ENCODE measurements at places on chromosomes 12 and 14.

DNA sequence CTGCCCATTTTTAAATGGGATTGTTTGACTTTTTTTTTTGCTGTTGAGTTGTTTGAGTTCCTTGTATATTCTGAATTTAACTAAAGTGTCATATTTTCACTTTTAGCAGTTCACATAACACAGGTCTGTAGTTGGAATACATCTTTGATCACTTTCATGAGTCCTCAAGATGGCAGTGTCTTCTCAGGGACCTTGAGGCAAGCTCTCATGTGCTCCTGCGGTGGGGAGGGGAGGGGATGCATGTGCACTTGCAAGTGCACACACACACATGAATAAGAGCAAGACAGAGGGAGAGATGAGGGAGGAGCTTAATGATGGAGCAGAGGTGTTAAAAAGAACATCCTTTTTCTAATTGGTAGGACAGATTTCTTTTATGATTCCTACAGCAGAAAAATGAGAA, 291.4 kb upstream of the OR4E1 start:
- no peak overlapping the region for H3K4me3 ChIP-seq
- no peaks in the 10 kb centered on the region for H3K27me3 ChIP-seq
- no peaks in the 10 kb centered on the region for H3K36me3 ChIP-seq
- no peaks in the 10 kb centered on the region for H3K4me1 ChIP-seq
- H3K27ac ChIP-seq, result no peak overlapping the region

DNA sequence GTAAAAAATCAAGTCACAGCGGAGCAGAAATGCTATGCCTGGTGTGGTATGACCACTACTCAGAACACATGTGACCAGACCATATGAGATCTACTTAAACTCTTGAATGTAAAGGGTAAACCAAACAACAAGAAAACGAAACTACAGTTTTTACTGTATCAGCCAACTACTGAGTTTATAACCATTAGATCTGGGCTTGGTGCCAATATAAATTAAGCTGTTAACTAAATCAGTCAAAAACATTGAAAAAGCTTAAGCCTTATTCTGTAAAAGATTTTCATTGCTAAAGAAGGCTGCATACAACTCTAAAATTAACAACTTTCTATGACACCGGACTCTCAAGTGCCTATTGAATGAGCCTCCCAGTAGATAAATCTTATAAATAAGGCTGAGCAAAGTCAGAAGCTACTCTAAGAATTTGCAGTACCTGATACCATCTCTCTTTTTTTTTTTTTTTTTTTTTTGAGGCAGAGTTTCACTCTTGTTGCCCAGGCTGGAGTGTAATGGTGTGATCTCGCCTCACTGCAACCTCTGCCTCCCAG, 35.4 kb downstream of the SPTLC2 start:
- H3K27ac ChIP-seq, result peak overlapping the region; percentile 18
- no peaks in the 10 kb centered on the region for H3K27me3 ChIP-seq
- no peaks in the 10 kb centered on the region for H3K36me3 ChIP-seq
- no peak for DNase-seq
- peak overlapping the region; percentile 4 for H3K4me3 ChIP-seq

DNA sequence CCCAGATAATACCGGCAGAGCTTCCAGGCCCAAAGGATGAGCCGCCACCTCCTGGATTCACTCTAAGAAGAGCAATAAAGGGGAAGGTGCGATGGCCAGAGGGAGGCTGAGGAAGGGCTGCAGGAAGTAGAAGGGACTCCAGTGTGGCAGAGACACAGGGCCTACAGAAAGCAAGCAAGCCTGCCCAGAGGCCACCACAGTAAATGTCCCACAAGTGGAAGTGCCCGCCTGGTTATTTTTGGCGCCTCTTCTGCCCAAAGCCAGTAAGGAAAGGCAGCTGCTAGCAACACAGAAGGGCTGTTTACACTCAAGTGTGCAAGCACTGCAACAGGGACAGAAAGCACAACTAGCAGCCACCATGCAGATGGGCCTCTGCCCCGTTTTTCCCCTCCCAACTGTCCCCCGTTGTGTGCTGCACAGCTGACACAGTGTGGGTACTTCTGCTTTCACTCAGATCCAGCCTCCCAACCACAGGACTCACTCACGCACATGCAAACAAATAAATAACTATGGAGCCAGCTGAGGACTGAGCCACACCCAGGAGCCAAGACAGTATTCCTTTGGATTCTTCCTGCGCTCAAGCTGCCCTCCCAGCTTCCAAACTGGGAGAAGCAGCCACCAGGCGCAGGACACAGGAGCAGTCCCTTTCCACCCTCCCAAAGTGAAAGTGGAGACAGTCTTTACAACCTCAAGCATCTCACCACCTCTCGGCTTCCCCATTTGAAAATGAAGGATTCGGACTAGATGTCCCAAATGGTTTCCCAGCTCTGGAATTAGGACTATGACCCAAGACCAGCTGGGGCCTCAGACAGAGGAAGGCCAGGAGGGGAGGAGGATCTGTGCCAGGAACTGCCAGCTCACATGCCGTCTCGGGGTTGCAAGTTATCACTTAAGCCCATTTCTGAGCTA, 40.0 kb upstream of the PNMA1 start:
- H3K27me3 ChIP-seq, result no peaks in the 10 kb centered on the region
- H3K4me3 ChIP-seq, result peak overlapping the region; percentile 30
- DNase-seq, result no peak
- H3K4me1 ChIP-seq, result peaks cover 100% of the 10 kb centered on the region
- H3K27ac ChIP-seq, result peak overlapping the region; percentile 98

DNA sequence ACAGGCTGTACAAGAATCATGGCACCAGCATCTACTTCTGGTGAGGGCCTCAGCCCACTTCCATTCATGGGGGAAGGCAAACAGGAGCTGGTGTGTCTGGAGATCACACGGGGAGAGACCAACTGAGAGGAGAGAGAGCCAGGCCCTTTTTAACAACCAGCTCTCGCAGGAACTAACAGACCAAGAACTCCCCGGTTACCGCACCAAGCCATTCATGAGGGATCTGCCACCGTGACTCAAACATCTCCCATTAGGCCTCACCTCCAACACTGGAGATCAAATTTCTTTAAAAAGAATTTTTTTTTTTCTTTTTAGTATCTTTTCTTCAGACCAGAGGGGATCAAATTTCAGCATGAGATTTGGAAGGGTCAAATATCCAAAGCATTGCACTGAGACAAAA, 16.7 kb upstream of the AQP2 start:
- H3K36me3 ChIP-seq, result no peaks in the 10 kb centered on the region
- DNase-seq, result no peak
- H3K4me1 ChIP-seq, result no peaks in the 10 kb centered on the region

- H3K4me1 ChIP-seq, result no peaks in the 10 kb centered on the region
- DNase-seq, result no peak
- no peak overlapping the region for H3K4me3 ChIP-seq
- no peaks in the 10 kb centered on the region for H3K36me3 ChIP-seq
These were observed 63.1 kb downstream of the C12orf75 start for GRCh38 chr12:105393587-105393986.

DNA sequence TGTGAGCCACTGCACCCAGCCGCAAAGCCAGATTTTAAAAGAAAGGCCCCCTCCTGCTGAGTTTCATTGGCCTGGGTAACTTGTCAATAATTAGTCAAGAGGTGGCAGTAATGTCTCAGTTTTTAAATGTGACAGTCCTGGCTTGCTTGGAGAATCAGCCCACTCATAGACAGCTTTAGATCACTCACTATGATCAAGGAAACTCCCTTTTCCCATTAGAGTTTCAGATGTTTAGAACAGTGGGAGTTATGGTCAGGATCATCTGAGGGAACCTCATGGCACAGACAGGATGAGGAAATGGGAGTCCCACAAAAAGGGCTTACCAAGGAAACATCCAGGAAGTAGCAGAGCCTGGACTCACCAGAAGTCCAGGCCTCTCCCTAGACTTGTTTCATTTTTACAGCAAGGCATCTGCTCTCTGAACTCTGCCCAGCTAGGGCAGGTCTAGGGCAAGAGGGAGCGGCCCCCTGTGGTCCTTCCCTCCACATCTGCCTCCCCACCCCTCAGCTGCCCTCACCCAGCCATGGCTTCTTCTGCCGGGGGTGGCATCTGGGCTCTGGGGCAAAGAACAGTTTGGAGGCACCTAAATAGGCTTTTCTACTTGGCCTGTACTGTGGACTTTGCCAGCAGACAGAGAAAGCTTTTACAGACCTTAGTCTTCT, 11.2 kb downstream of the BCL2L14 start:
- H3K36me3 ChIP-seq, result no peaks in the 10 kb centered on the region
- no peak overlapping the region for H3K4me3 ChIP-seq
- DNase-seq, result peak; percentile 87

DNA sequence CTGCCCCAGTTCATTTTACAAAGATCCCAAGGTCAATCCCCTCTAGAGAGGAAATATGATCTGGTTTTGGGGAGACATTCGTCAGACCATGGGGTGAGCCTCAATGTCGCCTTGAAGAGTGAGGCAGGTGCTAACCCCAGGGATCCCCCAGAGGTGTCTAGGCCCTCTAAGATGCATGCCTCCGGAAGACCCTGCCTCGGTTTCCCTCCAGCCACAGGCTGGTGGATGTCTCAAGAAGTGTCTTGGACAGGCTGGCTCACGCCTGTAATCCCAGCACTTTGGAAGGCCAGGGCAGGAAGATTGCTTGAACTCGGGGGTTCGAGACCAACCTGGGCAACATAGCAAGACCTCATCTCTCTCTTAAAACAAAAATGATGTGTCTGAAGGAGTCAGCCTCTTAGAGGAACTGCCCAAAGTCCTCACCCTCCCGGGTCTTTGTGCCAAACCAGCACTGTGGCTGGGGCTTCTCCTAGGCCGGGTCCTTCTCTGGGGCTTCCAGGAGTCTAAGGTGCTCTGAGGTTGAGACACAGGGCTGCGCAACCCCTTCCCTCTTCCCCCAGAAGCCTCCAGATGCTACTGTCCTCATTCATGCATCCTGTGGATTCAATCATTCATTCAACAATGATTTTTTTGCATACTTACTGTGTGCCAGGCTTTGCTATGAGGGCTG, 24.7 kb upstream of the BEGAIN start:
- DNase-seq, result no peak
- no peaks in the 10 kb centered on the region for H3K36me3 ChIP-seq
- H3K27ac ChIP-seq, result no peak overlapping the region
- H3K4me3 ChIP-seq, result no peak overlapping the region
- no peaks in the 10 kb centered on the region for H3K4me1 ChIP-seq
- H3K27me3 ChIP-seq, result no peaks in the 10 kb centered on the region

GRCh38 chr12:7966563-7966962, 30.6 kb upstream of the SLC2A3 start:
- peaks cover 6% of the 10 kb centered on the region for H3K4me1 ChIP-seq
- H3K27me3 ChIP-seq, result no peaks in the 10 kb centered on the region
- H3K36me3 ChIP-seq, result no peaks in the 10 kb centered on the region
- H3K27ac ChIP-seq, result no peak overlapping the region

- DNase-seq, result no peak
- no peaks in the 10 kb centered on the region for H3K36me3 ChIP-seq
- no peak overlapping the region for H3K27ac ChIP-seq
- no peaks in the 10 kb centered on the region for H3K4me1 ChIP-seq
- no peaks in the 10 kb centered on the region for H3K27me3 ChIP-seq
- no peak overlapping the region for H3K4me3 ChIP-seq
These were observed 245.0 kb upstream of the PELI2 start for GRCh38 chr14:55873169-55873568.

DNA sequence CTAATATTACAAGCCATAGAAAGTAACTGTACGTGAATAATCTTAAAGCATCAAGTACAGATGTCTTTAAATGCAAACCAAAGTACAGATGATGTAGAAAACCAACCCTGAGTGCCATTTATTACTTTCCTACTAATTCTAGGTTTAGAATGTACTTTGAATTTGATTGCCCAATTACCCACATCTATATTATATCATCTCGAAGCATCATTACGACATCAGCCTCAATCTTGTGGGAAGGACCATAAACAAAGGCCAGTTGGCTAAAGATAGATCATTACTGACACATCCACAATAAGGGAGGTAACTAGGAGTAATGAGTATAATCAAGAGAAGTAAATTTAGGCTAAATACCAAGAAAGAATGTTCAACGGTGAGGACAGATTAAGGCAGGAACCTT, 478.9 kb downstream of the BCAT1 start:
- H3K4me3 ChIP-seq, result no peak overlapping the region
- DNase-seq, result no peak
- no peaks in the 10 kb centered on the region for H3K27me3 ChIP-seq
- H3K36me3 ChIP-seq, result no peaks in the 10 kb centered on the region

DNA sequence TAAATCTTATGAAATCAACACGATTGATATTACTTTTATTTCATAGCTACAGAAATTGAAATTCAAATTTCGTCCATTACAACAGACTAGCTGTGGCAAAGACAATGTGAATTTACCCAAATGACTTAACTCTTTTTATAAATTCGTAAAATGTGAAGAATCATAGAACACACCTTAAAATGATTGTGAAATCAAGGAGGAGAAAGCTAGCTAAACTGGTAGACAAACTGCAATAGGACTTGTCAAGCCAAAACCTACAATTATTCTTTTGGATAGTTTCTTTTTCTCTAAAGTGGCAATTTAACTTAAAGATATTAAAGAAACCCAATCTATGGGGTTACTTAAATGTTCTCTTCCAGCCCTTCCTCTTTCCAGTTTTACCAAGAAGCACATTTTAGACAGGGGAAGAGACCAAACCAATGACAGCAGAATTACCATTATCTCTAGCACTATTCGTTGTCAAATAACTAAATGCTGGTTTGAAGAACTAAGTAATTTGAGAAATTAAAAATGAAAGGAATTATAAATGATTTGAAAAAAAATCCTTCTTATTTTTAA, 807 bp upstream of the SLC16A7 start:
- H3K27ac ChIP-seq, result peak overlapping the region; percentile 91
- no peaks in the 10 kb centered on the region for H3K27me3 ChIP-seq
- no peaks in the 10 kb centered on the region for H3K36me3 ChIP-seq
- H3K4me1 ChIP-seq, result peaks cover 35% of the 10 kb centered on the region
- no peak for DNase-seq
- H3K4me3 ChIP-seq, result peak overlapping the region; percentile 83

- no peak for DNase-seq
- no peak overlapping the region for H3K4me3 ChIP-seq
- H3K36me3 ChIP-seq, result no peaks in the 10 kb centered on the region
- no peaks in the 10 kb centered on the region for H3K27me3 ChIP-seq
- no peaks in the 10 kb centered on the region for H3K4me1 ChIP-seq
These were observed 33.8 kb downstream of the ERG28 start for GRCh38 chr14:75626863-75627262.

DNA sequence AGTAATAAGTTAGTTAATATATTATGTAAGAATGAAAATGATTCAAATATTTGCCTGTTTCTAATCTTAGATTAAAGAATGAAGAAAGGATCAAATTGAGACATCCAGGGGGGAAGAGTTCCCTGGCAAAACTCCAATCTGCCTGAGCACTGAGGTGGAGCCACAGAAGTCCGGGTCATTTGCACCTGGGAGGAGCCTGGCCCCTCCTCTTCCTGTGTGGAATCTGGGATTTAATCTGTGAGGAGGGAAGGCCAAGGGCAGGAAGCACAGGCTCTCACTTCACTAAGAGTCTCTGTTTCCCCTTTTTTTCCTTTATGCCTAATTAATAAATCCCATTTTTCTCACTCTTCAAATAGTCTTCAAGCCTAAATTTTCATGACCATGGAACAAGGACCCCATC, 599.5 kb downstream of the FLRT2 start:
- H3K27ac ChIP-seq, result no peak overlapping the region
- no peak overlapping the region for H3K4me3 ChIP-seq
- no peaks in the 10 kb centered on the region for H3K27me3 ChIP-seq
- no peaks in the 10 kb centered on the region for H3K36me3 ChIP-seq
- no peak for DNase-seq
